ENCODE measurements at places on chromosomes 4 and X.
A peak's percentile ranks its signal among the peaks of the same experiment; 100 is the strongest.

DNA sequence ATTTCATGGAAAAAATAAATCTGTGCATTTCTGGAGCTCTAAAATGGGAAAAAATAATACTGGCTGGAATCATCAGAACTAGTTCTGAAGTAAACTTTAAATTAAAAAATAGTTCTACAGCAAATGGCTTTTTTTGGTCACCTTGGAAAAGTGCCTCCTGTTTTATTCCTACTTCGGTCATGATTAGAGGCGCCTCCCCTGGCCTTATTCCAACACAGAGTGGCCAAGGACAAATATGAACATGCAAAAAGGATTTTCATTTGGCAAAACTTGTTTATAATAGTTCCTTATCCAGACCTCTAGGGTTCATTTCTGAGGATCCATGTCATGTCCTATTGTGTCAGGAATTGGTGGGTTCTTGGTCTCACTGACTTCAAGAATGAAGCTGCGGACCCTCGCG lies 11.1 kb upstream of the KLF8 start:
- no peak for DNase-seq

GRCh38 chr4:140046016-140046415 lies 108.0 kb downstream of the MAML3 start:
- no peak for DNase-seq

- no peak for DNase-seq
Measured at GRCh38 chr4:184907216-184907615, 81.4 kb upstream of the ACSL1 start.

- DNase-seq: no peak
Measured at GRCh38 chrX:70452143-70452733, 7.6 kb downstream of the DLG3 start.

- DNase-seq: peak; percentile 74
Measured at GRCh38 chrX:153554519-153555167, 37.2 kb downstream of the ATP2B3 start.

DNA sequence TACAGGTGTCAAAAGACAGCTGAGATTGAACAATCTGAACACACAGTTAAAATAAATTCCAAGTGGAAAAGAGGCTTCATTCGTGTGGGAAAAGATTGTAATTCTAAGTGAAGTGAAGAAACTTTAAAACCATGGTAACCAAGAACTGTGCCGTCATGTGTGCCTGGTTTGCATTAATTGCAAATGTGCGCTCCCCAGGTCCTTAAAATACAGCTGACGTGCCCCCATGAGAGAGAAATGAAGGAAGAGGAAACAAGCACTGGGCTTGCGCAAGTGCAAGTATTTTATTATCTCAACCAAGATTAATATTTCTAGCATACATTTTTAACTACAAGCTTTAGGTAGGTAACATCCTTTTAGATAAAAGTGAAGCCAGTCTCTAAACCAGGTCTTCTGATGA lies 92.5 kb downstream of the PARM1 start:
- DNase-seq: no peak

DNA sequence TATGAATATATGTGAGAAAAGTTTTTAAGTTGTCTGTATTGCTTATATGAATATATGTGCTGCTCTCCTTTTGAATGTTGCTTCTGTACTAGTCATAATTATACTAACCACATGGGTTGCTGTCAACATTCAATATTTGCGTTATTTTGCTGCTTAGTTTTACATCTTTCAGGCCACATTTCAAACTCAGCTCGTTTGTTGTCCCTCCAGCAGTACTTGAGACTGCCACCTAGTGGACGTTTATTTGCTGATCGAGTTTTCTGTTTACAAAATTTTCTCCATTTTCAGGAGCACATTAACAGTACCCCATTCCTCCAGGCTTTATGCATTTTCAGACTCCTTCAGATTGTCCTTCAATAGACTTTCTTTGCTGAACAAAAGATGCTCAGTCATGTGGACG lies 75.8 kb downstream of the NUDT11 start:
- DNase-seq: peak; percentile 22

GRCh38 chr4:11614426-11614825 lies 185.7 kb upstream of the HS3ST1 start:
- no peak for DNase-seq

DNA sequence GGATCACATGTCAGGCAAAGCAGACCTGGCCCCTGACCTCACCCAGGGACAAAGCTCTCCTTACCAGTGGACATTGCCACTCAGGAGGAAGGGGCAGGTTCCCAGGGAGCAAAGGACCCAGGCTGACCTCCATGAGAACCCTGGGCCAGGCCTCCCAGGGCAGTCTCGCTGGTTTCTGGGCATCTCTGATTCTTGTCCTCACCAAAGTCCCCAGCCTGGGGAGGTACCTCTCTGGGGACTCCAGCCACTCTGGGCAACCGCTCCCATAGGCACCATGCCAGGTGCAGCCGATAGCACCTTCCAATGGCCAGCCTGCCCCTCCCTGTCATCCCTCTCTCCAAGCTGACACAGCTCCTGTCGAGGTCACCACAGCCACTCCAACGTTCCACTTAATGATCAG lies 7.9 kb downstream of the EVC2 start:
- DNase-seq: no peak

GRCh38 chr4:8867624-8868320 lies 3.9 kb downstream of the HMX1 start:
- no peak for DNase-seq

Data from BE2C (cell line).